Suprapubic skin (tissue), 4 donors: ENCODE measurements at places on chromosomes 12 and 14. TPM values are rescaled to one million over a fixed set of nuclear protein-coding genes. Genes with fewer than 3 reads are reported as not detected.

The IFT43 gene
- total RNA-seq = 22.5 TPM

The KRT80 gene
- 293 TPM for total RNA-seq

The RPS6KL1 gene
- total RNA-seq = 7.5 TPM

The C14orf132 gene
- 21.9 TPM for total RNA-seq

The TAS2R9 gene
- total RNA-seq = not detected

The PTHLH gene
- total RNA-seq = 2.0 TPM

The AICDA gene
- total RNA-seq = not detected

The CCDC177 gene
- total RNA-seq = 0.13 TPM

The DBX2 gene
- 0.40 TPM for total RNA-seq

The BLTP3B gene
- 18.6 TPM for total RNA-seq

The ETFBKMT gene
- 4.0 TPM for total RNA-seq

The GPRC5D gene
- not detected for total RNA-seq
